ENCODE measurements at places on chromosomes 1 and 21.

DNA sequence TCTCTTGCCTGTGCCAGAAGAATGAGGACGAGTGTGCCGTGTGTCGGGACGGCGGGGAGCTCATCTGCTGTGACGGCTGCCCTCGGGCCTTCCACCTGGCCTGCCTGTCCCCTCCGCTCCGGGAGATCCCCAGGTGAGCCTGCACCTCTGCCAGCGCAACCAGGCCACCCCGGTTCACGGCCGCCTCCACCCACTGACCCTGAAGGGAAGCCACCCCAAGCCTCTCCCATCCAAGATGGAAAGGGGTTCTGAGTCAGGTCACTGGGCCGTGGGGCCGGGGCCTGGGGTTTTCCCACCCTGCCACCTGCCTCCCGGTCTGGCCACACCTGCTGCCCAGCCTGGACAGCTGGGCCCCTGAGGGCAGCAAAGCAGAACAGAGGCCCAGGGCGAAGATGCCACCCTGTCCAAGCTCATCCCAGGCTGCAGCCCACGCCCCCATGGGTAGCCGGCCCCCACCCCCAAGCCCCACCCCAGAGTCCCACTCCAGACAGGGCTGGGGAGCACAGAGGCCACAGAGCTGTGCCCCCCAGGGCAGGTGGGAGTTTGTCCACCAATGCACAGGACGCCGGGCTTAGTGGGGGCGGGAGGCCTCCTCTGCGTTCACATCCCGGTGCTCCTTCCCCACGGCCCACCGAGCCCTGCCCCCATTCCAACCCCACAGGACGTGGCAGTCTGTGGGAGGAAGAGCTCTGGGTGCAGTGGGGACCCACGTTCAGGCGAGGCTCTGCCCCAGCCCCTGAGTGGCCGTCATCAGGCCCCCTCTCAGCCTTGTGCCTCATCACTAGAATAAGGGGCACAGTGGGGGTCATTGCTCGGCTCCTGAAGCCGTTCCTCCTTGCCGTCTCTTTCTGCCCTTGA is 5.6 kb downstream of the AIRE start:
- no peak for DNase-seq

DNA sequence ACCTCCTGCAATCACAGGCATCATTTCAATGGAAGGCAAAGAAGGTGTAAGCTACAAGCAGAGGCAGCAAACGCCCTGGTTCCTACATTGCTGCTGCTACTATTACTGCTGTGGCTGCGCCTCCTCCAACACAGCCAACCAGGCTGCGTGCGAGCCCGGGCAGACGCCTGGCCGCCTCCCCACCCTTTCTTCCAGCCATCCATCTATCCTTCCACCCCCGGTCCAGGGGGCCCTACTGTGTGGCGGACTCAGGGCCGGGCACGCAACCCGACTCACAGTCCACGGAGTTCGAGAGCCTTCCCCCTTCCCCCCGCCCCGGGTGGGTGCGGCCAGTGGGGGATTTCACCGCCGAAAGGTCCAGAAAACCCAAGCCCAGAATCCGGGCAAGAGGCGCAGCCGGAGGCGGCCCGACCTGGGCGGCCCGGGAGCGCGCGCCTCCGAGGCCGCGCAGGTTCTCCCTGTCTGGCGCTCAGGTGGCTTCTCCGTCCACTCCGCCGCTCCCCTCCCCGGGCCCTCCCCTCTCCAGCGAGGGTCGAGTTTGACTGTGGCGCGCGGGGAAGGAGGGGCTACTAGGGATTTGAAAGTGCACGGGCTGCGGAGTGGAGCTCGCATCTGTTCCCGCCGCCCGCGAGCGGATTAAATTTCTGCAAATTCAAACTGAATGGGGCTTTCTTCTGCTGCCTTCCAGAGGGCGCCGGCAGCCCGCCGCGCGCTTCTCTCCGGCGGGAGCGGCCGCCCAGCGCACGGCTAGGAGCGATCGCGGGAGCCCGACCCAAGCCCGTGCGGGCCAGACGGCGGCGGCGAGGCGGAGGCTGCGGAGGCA is at the start of gene HUNK:
TSS of gene HUNK (plus strand) at position 569 of the 823 bp plus-strand sequence. CDS start 655 bp downstream, outside the sequence.
- DNase-seq = no peak

DNA sequence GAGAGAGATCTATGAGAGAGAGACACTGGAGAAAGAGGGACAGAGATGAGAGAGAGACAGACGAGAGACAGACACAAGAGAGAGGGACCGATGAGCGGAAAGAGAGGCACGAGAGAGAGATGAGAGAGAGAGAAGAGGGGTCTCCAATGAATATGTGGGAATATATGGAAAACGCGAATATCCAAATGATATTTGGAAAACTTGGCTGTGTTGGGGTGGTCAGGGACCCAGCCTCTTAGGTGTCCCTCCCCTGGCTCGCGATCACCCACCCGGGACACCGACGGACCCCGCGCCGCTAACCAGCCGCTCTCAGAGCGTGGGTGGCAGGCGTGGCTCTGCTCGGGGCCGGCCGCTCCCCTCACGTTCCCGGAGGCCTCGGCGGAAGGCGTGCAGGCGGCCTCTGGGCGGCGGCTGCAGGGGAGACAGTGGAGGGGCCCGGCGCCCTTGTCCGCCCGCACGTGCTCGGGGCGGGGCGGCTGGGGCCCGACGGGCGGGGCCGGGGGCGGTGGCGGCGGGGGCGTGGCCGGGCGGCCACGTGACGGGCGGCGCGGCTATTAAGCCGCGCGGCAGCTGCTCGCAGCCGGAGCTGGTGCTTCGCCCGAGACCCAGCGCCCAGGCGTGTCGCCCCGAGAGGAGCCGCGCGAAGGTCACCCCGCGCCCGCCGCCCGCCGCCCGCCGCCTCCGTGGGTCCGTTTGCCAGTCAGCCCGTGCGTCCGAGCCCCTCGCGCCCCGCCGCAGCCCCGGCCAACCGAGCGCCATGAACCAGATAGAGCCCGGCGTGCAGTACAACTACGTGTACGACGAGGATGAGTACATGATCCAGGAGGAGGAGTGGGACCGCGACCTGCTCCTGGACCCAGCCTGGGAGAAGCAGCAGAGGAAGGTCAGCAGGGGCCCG is at the start of gene ACTN2:
TSS of gene ACTN2 (plus strand) at position 583 of the 898 bp plus-strand sequence. CDS start at position 758, 175 bp downstream.
- no peak for DNase-seq

- DNase-seq = no peak
These were observed 87.3 kb downstream of the JAK1 start for GRCh38 chr1:64878931-64879611.

GRCh38 chr1:226978432-226979114 is 38.5 kb downstream of the COQ8A start:
- DNase-seq = no peak

DNA sequence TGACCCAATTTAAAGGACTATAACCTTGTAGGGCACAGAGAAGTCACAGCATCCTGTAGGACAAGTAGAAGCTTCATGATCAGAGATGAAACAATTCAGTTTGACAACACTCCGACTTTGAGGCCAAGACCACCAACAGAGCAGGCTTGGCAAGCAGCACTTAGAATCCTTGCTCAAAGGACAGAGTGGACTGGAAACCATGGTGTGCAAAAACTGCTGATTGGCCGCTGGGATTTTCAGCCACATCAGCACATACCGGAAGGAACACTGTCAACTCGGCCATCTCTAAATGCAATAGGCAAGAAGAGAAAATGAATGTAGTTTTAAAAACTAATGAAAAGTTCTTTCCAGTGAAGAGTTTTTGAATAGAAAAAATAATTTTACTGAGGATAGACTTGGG is 92.0 kb upstream of the PRMT6 start:
- DNase-seq = no peak

DNA sequence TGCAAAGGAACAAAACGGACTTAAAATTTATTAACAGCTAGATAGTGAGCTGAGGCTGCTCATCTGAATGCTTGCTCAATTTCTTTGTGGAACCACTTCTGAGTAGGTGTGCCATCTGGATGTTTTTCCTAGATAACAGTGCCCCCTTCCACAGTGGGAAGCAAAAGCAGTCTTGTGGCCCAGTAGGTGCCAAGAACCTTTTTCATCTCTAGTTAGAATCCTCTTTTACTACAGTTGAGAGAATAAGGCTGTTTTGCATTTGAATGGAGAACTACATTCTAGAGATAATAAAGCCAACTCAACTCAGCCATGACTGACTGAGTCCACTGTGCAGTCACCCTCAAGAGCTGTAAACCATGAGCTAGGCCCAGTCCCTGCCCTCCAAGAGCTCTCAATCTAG is 13.3 kb downstream of the F3 start:
- no peak for DNase-seq

DNA sequence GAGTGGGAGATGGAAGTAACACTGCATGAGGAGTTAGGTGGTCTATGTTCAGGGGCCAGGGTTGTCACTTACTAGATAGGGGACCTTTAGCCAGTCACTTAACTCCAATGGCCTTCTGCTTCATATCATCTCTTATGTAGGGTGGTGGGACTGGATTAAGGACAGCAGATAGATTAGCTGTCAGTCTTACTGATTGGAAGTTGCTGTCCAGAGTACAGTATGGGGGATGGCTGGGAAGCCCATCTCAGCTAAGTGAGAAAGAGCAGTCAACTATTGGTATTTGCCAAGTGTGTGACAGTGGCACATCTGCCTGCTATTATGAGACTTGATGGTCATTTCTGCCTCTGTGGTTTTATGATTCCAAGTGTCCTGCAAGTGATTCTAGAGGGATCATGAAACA is 130.9 kb downstream of the FGGY start:
- no peak for DNase-seq

DNA sequence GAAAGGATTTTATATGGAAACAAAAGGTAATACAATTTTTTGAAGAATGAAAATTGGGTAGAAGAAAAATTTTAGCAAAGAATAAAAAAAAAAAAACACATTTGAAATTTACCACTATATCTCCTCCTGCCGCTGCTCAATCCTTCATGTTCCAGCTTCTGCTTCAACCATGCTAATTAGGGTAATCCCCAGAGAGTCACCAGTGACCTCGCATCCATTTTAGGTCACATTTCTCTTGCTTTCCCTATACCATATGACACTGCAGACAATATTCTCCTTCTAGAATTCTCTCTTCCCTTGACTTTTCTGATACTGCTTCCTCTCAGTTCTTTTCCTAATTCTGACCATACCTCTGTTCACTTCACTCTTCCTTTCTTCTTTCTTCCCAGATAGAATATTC is 237.1 kb downstream of the USH2A start:
- DNase-seq = no peak

- DNase-seq = no peak
These were observed 609.8 kb upstream of the NCAM2 start for GRCh38 chr21:20388400-20388799.

DNA sequence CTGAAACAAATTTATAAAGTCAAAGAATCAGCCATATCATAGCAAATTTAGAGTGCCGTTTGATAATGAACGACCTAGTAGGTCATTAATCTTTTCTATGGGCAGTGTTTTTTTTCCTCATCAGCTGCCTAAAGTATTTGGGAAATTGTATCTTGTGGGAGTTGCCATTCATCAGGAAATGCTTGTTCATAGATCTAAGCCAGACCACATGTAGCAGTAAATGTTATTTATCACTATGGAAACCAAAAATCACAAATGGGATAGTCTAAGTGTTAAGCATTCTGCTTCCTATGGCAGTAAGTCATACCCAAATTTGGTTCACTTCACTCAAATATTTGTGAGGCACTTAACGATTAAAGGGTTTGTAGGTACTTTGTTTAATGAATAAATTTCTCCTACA is 52.9 kb downstream of the LRRC8D start:
- DNase-seq = no peak

GRCh38 chr1:100721526-100722207 is 2.1 kb downstream of the VCAM1 start:
- no peak for DNase-seq

DNA sequence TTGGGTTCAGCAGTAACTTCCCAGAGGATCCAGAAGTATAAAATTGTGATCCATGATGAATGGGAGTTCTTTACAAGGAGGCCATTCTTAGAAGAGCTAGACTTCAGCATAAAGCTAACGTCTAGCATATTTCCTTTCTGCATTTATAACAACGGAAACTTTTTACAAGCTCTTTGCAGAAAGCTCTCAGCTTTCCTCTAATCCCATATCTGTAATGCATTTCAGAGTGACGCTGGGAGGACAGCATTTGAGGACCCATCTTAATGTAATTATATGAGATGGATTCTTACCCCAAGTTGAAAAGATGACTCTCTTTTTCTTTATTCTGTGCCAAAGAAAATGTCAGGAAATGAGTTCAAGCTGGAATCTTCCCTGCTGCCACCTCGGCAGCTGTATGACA is 132.0 kb upstream of the CACHD1 start:
- DNase-seq = no peak

- DNase-seq = no peak
These were observed 41.3 kb downstream of the TBX19 start for GRCh38 chr1:168321945-168322344.

- no peak for DNase-seq
These were observed 9.8 kb downstream of the ERI3 start for GRCh38 chr1:44345187-44345775.

GRCh38 chr1:171730052-171730451 is 11.8 kb downstream of the VAMP4 start:
- DNase-seq = no peak

GRCh38 chr1:183032122-183032921 is 9.1 kb downstream of the LAMC1 start:
- DNase-seq = no peak

- DNase-seq = peak; percentile 12
These were observed 91.0 kb upstream of the KCNA3 start for GRCh38 chr1:110765640-110766335.
